ENCODE measurements at places on chromosomes 3 and 15. TPM values are rescaled to one million over a fixed set of nuclear protein-coding genes. Genes with fewer than 3 reads are reported as not detected.

The PRRT3 gene
- 6.1 TPM for total RNA-seq

DNA sequence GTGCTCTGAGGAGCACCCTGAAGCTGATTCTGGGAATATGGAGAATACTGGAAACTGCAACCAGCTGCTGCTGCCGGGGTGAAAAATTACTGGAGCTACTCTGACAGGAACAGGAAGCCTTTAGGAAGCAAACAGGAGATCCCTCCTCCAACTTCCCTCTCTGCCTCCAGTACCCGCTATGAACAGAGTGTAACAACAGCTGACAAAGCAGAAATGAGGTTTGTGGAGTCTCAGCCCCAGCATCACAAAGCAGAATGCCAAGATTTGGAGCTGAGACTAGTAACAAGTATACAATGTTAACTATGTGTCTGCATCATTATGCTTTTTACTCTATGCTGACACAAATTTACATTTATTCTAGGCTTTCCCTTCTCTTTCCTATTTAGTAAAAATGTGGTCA is 22.7 kb upstream of the PIAS1 start:
- no peak for DNase-seq

- no peak for DNase-seq
Measured at GRCh38 chr3:180802837-180803236, 109.6 kb upstream of the FXR1 start.

The ZMYND10 gene
- total RNA-seq, result 2.2 TPM

The RAB6B gene
- 8.4 TPM for total RNA-seq

DNA sequence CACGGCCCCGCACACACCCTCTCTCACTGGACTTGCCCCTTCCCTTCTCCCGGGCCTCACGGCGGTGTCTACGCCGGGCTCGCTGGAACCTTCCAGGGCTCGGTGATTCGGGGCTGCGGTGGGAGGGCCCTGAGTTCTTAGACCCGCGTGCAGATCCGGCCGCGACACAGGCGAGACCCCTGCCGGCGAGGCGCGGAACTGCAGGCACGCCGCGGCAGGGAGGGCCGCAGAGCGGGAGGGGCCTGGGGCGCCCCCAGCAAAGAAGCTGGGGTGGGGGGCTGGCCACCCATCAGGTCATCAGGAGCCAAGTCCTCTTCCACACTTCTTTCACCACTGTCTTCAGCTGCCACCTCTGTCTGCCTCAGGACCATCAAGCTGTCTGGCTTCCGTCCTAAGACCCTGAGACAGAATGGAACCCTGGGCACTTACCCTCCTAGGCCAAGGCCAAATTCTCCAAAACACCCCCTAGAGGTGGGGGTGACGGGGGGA is 164.5 kb downstream of the XXYLT1 start:
- DNase-seq, result peak; percentile 46

- no peak for DNase-seq
Measured at GRCh38 chr3:140421884-140422283, 256.0 kb upstream of the TRIM42 start.

GRCh38 chr3:157360044-157360443 is 76.6 kb upstream of the PTX3 start:
- DNase-seq, result no peak

The ADGRG7 gene
- total RNA-seq, result 2.0 TPM

GRCh38 chr3:106299300-106300098 is 430.7 kb upstream of the CBLB start:
- DNase-seq, result no peak

GRCh38 chr3:15809313-15809712 is 11.5 kb upstream of the ANKRD28 start:
- DNase-seq, result no peak

DNA sequence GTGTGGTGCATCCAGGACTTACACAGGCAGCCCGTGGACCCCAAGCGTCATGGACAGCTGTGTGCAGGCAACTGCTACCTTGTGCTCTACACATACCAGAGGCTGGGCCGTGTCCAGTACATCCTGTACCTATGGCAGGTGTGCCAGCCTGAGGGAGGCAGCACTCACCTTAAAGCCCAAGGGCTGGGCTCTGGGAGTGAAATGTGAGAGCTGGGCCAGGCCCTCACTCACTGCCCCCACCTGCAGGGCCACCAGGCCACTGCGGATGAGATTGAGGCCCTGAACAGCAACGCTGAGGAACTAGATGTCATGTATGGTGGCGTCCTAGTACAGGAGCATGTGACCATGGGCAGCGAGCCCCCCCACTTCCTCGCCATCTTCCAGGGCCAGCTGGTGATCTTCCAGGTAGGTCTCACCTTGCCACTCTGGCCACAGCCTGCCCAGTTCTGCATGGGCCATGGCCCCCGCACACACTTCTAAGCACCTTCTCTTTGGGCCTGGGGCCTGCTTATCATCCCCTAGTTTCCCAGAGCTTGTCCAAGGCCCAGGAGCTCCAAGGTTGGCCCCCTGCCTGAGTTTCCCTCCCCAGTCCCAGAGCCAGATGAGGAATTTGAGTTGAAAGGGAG is 11.0 kb downstream of the VILL start:
- no peak for DNase-seq

The KNL1 gene
- 2.3 TPM for total RNA-seq

DNA sequence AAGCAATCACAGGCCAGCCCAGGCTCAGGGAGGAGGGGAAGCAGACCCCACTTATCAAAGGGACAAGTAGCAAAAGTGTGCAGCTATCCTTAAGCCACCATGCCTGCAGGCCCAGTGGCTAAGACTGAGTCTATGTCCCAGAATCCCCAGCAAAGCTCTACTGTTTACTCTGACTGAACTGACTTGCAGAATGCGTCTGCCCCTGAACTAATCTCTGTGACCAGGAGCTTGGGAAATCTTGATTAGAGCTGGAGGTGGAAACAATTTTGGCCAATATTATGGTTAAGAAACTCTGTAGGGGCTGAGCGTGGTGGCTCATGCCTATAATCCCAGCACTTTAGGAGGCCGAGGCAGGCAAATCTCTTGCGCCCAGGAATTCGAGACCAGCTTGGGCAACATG is 22.6 kb downstream of the DPH3 start:
- no peak for DNase-seq

The EFCC1 gene
- 25.1 TPM for total RNA-seq

DNA sequence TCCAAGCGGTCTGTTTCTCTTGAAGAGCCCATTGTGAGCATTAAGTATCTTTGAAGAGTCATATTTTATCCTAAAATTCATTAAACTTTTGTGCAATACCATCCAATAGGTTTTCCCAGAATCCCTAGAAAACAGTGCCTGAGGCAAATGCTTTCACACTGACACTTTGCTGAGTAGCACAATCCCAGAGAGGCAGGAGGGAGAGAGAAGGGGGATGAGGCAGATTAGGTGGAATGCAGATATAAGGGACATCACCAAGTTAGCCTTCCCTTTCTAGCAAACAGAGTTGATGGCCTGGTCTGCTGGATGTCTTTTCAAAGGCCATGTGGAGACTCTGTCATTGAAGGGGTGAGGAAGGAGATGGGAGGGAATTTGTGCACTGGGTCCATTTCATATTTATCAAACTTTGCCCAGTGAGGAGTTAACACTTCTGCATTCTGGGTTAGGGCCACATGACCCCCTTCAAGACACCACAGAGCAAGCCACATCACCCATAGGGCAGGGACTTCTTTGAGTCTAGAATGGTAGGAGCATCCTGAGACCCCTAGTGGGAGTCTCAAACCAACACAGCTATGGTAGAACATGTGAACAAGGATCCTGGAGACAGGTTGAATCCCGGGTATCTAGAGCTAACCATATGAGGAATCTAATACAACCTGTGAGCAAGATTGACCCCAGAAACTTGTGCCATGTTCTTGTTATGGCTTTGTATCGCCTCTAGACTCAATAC is 32.0 kb upstream of the SEMA6D start:
- DNase-seq, result no peak

The SLC6A1 gene
- 7.4 TPM for total RNA-seq

- no peak for DNase-seq
Measured at GRCh38 chr3:23776352-23776891, 29.3 kb upstream of the UBE2E1 start.

The ADCY5 gene
- total RNA-seq, result 25.8 TPM
